ENCODE measurements at places on chromosomes 12 and 14. TPM values are rescaled to one million over a fixed set of nuclear protein-coding genes. Genes with fewer than 3 reads are reported as not detected.
A peak's percentile ranks its signal among the peaks of the same experiment; 100 is the strongest.

Gene ASIC1
- 3.9 TPM for total RNA-seq

Gene GPR84
- not detected for total RNA-seq

- DNase-seq: no peak
- H3K36me3 ChIP-seq: no peaks in the 10 kb centered on the region
- no peak overlapping the region for H3K27ac ChIP-seq
- peaks cover 10% of the 10 kb centered on the region for H3K27me3 ChIP-seq
- H3K4me3 ChIP-seq: no peak overlapping the region
Observed at GRCh38 chr12:52331833-52332232, 10.6 kb upstream of the KRT83 start.

GRCh38 chr12:32686340-32686739 is 7.2 kb downstream of the DNM1L start:
- no peak for DNase-seq
- H3K27me3 ChIP-seq: no peaks in the 10 kb centered on the region
- peaks cover 9% of the 10 kb centered on the region for H3K4me1 ChIP-seq
- H3K27ac ChIP-seq: no peak overlapping the region
- H3K4me3 ChIP-seq: no peak overlapping the region

- no peak overlapping the region for H3K27ac ChIP-seq
- peaks cover 46% of the 10 kb centered on the region for H3K36me3 ChIP-seq
- no peaks in the 10 kb centered on the region for H3K4me1 ChIP-seq
- H3K4me3 ChIP-seq: no peak overlapping the region
- H3K27me3 ChIP-seq: no peaks in the 10 kb centered on the region
Observed at GRCh38 chr12:71904629-71905028, 34.0 kb upstream of the TPH2 start.

- no peak overlapping the region for H3K27ac ChIP-seq
- peak; percentile 66 for DNase-seq
- no peaks in the 10 kb centered on the region for H3K27me3 ChIP-seq
Observed at GRCh38 chr14:91324606-91325575, 80.4 kb upstream of the GPR68 start.

All from chondrocyte (in vitro differentiated cells).